ENCODE measurements at places on chromosomes 2 and 18.

DNA sequence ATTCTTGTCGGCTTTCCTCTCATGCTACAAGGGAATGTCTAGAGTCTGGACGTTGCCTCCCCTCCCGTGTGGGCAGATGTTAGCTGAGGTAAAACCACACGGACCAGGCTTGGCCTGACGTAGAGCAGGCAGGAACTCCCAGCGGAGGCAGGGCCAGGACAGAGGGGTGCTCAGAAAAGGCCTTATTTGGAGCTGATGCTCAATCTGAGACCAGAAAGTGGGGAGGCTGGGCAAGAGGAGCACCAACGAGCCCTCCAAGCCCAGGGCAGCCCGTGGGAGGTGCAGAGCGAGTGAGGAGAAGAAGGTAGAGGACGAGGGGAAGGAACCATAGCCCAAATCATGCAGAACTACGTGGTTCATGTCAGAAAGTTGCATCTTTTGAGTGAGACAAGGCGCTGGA, 9.0 kb downstream of the TEX51 start:
- DNase-seq, result no peak

- no peak for DNase-seq
Measured at GRCh38 chr18:7207366-7207915, 23.4 kb upstream of the LRRC30 start.

GRCh38 chr18:78776706-78777285, 202.8 kb upstream of the SALL3 start:
- no peak for DNase-seq

DNA sequence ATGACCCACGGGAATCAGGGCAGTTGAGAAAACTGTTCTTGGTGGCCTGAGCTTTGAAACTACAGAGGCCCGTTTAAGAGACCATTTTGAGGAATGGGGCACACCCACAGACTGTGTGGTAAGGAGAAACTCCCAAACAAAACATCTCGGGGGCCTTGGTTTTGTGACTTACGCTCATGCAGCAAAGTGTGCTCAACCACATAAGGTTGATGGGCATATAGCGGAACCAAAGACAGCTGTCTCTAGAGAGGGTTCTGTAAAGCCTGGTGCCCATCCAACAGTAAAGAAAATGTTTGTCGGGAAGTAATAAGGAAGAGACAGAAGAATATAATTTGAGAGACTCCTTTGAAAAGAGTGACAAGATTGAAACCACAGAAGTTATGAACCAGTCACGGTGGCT, 5.4 kb downstream of the MRO start:
- DNase-seq, result no peak

- no peak for DNase-seq
Measured at GRCh38 chr2:240143801-240144648, 3.6 kb upstream of the OTOS start.

DNA sequence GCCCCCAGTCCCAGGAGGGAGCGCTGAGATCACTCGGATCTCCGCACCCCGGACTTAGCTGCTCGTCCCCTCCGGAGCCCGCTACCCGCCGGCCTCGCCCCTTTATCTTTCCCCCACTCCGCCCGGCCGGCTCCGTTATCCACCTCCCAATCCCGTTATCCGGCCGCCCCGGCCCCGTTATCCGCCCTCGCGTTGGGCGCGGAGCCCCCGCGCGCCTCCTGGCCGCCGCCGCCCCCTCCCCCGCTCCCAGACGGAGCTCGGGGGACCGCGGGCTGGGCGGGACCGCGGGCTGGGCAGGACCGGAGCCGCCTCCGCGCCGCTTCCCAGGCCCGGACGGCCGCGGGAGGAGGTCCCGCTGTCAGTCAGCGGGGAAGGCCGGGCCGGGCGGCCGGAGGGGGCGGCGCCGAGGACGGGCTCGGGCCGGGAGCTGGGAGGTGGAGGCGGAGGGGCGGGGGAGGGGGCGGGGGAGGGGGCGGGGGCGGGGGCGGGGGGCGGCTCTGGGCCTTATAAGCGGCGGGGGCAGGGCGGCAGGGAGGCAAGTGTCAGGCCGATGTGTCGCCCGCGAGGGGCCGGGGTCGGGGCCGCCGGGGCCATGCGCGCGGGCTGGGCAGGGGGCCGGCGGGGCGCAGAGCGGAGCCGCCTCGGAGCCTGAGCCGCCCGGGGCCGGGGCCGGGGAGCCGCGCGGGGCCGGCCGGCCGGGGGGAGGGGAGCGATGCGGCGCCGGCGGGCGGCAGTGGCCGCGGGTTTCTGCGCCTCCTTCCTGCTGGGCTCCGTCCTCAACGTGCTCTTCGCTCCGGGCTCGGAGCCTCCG, at the start of gene PKDCC:
Gene PKDCC (plus strand): TSS at position 534 of the 811 bp plus-strand sequence. CDS start 179 bp downstream, at position 713.
- no peak for DNase-seq

DNA sequence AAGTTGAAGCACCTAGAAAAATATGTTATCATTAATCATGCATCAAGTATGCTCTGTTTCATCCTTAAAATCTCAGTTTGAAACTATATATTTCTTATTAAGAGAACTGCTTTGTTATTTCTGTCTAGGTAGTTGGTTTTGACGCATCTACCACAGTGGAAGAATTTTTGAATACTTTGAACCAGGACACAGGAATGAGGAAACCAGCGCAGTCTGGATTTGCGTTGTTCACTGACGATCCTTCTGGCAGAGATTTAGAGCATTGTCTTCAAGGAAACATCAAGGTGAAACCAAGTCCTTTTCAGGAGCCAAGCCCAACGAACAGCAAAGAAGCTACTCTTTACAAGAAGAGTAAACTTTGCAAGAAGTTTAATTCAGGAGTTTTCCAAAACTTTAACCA, 30.1 kb upstream of the DYNC2LI1 start:
- no peak for DNase-seq

- no peak for DNase-seq
Measured at GRCh38 chr2:240932001-240932723, 26.0 kb downstream of the CROCC2 start.

GRCh38 chr2:224951723-224952481, 90.4 kb downstream of the DOCK10 start:
- DNase-seq, result no peak

- DNase-seq, result no peak
Measured at GRCh38 chr2:123656590-123656989, 368.5 kb upstream of the CNTNAP5 start.

DNA sequence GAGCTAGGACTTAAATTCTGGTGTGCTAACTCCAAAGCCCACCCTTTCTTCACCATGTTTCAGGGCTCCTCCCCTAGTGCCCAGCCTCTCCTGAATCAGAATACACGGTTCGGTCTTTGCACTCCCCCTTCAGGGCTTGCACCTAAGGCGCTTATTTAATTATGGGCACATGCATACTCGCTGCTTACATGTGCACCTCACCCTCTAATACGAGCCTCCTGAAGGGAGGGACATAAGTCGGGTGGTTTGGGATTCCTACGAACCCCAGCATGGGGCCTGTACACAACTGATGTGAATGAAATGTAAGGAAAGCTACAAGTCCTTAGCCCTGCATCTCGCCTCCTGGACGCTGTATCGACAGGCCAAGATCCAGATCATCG, 435 bp downstream of the IFT172 start:
- DNase-seq, result no peak

DNA sequence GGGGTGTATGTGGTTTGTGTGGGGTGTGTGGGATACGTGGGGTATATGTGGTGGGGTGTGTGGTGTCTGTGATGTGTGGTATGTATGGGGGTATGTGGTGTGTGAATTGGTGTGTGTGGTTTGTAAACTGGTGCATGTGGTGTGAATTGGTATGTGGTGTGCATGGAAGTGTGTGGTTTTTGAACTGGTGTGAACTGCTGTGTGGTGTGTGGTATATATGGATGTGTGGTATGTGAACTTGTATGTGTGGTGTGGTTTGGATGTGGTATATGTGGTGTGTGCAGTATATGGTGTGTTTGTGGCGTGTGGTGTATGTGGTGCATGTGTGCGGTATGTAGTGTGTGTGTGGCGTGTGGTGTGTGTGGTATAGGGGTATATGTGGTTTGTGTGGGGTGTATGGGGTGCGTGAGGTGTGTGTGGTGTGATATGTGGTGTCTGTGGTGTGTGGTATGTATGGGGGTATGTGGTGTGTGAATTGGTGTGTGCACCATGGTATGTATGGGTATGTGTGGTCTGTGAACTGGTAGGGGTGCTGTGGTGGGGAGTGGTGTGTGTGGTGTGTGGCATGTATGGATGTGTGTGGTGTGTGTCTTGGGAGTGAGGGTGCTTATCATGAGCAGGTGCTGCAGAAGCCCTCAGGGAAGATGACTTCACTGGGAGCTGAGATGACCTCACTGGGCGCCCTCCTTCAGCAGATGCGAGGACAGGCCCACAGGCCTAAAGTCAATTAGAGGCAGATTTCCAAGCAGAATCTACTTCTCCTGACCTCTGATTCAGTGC, 209.6 kb upstream of the TNP1 start:
- no peak for DNase-seq

DNA sequence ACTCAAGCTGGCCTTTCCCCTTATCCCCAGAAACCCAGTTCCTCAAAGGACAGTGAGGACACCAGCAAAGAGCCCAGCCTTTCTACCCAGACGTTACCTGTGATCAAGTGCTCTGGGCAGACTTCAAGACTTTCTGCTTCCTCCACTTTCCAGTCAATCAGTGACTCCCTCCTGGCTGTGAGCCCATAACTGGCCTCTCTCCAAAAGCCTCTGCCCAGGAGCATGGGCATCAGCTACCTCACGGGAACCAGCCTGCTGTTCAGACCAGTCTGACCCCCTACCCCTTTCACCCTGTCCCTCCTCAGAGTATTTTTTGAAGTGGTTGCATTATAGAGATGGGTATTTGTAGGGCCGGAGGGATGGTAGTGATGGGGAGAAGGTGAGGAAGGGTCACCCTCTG, 27.7 kb upstream of the CYP27A1 start:
- DNase-seq, result no peak

- no peak for DNase-seq
Measured at GRCh38 chr2:120587279-120587996, 148.2 kb upstream of the GLI2 start.

DNA sequence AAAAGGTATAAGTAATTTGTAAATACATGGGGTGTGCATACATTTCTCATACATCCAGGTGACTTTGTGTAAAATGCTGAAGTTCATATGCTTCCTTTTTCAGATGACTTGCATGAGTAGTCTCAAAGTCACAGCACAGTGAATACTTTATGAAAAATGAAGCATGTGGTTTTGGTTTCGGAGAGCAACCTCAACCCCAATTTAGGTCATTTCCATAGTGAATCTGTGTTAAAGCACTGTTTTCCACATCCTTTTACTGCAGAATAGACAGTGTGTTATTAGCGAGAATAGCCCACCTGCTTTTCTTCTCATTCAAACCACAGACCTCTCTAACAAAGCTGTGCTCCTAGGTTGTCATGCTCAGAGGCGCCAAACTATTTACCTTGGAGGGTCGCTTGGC, 204.4 kb upstream of the RASGRP3 start:
- DNase-seq, result no peak

DNA sequence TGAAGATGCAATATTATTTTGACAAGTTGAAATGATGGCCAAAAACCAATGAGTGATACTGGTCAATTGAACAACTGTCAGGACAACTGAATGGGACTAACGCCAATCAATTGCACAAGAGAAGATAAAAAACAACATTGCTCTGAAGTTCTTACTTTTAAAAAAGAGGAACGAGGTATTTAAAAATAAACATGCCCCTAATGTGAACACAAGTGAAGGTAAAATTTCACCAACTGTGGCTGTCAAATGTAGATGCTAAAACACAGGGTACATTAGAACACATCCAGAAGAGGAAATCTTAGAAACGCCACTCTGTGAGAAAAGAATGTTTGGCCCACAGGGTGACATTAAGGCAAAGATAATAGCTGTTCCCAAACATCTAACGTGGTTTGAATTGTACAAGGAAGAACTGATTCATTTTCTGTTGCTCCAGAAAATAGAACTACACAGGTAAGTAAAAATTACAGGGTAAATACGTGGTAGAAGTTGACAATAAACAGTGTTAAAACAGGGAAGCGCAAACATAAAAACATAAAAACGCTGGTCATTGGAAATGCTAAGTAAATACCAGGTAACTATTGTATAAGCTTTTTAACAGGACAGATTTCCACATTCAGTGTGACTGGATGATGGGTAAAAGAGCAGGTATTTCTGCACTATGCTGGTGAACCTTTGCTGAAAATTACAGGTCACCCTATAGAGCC, 20.3 kb downstream of the LONRF2 start:
- no peak for DNase-seq

DNA sequence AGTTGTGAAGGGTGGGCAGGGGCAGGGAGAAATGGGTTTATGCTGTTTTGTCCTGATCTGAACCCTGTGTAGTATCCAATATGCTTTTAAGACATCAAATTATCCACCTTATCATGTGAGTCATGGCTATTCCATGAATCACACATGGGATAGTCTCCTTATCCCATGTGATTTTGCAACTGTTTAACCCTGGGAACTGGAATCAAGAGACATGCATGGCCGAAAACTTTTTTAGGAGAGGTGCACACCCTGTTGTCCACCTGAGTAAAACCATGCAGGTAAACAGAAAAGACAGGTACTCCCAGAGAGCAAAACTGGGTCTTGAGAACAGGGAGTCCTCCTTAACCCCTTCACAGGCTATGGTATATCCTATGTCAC, 490.6 kb upstream of the HS6ST1 start:
- no peak for DNase-seq

DNA sequence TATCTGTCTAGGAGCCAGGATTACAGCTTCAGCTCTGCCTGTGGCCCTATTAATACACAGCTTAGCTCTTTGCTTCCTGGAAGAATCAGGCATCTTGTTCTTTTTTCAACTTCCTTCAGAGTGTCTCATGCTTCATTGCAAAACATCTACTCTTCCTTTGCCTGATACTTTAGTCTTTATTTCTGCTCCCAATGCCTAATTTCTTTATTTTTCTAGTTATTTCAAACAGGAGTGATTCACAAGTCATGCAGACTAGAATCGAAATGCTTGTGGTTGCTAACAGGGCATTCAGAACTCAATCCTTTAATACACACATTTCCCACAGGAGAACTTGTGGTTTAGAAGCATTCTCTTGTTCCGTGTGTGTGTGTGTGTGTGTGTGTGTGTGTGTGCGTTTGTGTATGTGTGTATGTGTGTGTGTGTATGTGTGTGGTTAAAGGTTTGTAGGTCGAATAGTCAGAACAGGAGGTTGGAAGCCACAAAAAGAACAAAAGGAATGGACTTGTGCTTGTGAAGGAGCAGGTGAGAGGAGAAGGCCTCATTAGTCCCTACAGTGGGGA, 28.3 kb upstream of the INSIG2 start:
- no peak for DNase-seq

GRCh38 chr2:200658278-200658864, 72.6 kb downstream of the AOX1 start:
- DNase-seq, result no peak

DNA sequence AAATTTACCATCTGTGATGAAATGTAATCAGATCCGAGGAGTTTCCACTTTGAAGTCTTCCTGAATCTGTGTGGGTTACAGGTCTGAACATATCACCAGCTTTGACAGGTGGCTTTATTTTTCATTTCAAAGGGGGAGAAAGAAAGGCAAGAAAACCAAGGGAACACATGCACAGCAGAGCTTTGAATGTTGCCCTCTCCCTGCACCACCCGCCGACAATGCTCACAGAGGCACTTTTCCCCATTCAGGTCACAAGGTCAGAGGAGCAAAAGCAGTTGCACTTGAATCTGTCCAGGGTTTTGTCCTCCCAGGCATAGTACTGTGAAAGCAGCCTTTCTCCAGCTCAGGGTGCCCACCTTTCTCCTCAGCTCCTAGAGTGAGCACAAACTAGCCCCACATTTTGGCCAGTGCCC, 130.2 kb downstream of the OSR1 start:
- DNase-seq, result no peak

All from esophagus squamous epithelium (tissue), 5 donors.